ENCODE measurements at places on chromosomes 12 and 14.

DNA sequence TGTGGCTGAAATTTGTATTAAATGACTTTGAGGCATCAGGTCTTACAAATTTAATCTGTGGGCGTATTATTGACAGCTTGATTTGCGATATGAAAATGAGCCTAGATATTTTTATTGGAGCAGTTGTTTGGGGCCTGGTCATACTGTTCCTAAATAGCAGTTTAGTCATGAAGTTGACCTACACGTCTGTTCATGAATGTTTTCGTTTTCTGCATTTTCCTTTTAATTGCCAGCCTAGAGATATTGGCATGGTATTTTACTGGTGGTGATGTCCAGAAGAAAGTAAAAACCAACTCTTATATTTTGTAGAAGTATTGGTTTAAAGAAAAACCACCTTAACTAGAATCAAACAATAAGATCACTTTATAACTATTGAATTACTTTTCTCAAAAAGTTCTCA, 1.8 kb downstream of the EML1 start:
- DNase-seq = no peak

GRCh38 chr12:72272091-72272661, at the start of gene TRHDE:
Gene TRHDE (plus strand): TSS chr12:72272370. CDS start chr12:72272644, 274 bp downstream.
- DNase-seq = no peak

GRCh38 chr12:107513184-107513583, 172.4 kb upstream of the PWP1 start:
- DNase-seq = no peak

GRCh38 chr12:114921781-114922180, 237.8 kb upstream of the TBX3 start:
- no peak for DNase-seq

DNA sequence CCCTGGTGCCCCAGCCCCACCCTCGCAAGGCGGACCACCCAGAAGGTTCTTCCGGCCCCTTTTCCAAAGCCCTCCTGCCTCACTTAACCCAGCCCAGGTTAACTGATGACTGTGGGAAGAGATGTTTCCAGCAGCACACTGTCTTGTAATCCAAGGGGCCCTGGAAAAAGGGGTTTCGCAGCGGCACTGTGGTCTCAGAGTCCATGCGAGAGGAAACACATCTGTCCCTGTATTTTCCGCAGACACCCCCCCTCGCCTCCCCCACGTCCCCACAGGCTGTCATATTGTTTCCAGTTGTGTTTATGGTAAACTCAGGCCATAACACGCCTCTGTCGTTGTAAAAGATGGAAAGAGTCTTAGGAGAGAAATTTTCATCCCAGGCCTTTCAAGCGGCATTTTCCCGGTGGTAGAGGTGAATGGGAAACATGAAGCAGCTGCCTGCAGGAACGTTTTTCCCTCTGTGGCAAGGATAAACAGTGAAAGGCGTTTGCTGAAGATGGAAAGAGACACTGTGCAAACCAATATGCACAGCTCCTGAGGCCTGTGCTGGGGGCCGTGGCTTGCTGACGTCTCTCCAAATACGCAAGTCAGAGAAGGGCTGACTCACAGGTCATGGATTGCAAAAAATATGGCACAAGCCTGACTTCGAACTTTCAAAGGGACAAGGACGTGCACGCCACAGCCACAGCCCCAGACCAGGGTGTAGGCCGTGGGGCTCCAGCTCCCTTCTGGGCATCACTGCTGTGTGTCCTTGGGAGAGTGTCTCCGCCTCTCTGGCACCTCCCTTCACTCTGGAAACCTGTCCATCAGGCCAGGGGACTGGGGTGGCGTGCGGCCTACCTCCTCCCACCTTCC, 22.5 kb upstream of the FZD10 start:
- DNase-seq = no peak

DNA sequence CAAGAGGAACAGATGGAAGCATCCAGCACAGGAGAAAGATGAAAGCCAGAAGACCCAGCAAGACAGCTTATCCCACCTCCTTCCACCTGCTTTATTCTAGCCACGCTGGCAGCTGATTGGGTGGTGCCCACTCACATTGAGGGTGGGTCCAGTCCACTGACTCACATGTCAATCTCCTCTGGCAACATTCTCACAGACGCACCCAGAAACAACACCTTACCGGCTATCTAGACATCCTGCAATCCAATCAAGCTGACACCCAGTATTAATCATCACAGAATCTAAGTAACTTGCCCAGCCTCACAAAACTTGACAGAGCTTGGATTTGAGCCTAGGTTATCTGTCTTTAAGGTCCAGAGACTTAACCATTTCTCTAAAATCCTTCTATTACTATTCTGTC, 208.9 kb downstream of the PAH start:
- no peak for DNase-seq

- no peak for DNase-seq
Observed at GRCh38 chr12:78081590-78082314, 251.1 kb downstream of the NAV3 start.

GRCh38 chr12:102144221-102144620, 24.2 kb downstream of the PARPBP start:
- no peak for DNase-seq

- DNase-seq = no peak
Observed at GRCh38 chr12:76024942-76025600, 6.5 kb downstream of the PHLDA1 start.

DNA sequence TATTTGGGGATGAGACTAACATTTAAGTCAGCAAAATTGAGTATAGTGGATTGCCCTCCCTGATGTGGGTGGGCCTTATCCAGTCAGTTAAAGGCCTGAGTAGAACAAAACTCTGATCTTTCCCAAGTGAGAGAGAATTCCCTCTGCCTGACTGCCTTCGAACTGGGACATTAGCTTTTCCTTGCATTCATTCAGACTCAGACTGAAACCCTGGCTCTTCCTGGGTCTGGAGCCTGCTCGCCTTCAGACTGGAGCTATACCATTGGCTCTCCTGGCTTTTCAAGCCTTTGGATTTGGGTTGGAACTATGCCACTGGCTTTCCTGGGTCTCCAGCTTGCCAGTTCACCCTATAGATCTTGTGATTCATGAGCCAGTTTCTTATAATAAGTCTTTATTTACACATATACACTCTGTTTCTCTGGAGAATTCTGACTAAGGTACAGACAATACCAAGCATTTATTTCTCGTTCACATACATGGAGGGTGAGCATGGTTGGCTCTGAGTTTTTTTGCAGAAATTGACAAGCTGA, 296.5 kb downstream of the ERC1 start:
- DNase-seq = no peak

DNA sequence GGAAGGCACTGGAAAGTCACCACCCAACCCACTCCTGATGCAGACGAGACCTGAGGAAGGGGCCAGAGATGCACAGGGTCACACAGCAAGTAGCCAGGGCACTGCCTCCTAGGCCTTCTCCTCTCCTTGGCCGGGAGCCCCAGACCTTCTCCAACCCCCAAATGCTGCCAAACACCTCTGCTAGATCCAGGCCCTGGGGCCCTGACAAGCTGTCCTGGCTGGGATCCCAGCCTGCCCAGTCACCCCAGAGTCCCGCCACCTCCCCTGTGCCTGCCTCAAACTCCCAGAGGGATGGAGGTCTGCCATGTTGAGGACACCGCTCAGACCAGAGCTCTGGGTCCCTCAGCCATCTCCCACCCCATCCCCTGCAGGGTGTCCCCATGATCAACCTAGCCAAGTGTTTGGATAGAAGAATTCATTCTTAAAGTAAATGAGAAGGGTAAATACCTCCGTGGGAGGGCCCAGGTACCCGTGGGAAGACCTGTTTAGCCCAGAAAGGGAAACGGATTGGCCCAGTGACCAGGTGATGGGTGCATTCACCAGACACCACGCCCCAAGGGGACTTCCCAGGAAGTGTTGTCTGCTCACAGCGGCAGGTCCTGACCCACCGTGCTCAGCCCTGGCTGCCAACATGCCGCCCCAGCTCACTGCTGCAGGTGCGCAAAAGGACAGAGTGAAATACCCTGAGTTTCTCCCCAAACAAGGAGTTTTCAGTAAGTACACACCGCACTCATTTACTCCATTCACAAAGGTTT, 4.6 kb upstream of the DIO3 start:
- no peak for DNase-seq

DNA sequence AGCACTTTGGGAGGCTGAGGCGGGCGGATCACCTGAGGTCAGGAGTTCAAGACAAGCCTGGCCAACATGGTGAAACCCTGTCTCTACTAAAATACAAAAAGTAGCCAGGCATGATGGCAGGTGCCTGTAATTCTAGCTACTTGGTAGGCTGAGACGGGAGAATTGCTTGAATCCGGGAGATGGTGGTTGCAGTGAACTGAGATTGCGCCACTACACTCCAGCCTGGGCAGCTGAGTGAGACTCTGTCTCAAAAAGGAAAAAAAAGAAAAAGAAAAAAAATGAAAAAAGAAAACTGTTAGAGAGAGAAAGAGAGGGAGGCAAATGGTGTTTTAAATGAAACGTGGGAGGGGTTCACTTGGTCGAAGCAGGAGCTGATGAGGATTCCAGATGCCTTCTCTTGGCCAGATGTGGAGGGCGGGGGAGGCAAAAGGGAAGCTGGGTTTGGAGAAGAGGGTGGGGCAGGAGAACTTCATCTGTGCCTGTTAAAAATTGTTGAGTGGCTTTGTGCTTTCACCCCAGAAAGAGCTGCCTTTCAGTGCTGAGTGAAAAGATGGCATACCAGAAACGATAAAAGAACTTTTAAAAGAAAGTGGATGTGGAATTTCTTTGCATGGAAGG, 1.1 kb downstream of the EMP1 start:
- no peak for DNase-seq

DNA sequence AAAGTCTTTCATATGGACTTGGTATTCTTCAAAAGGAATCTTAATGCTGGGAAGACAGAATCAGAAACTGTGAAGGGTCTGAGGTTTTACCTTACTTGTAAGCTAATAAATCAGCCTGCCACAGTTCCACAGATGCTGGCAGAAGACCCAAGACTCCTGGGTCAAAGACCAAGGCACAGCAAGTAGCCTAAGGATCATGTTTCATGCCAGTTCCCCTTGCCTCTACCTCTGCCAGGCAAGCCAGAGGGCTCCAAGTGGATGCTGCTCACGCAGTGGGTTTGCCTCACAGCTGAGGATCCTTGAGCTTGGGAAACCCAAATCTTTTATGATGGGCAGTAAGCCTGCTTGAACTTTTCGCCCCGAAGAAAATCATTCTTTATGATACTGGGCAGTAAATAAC, 15.2 kb upstream of the RXYLT1 start:
- no peak for DNase-seq

GRCh38 chr12:131871677-131872076, 22.7 kb upstream of the ULK1 start:
- DNase-seq = no peak
